GM23248 (cell line): ENCODE measurements at places on chromosomes 6 and 20. TPM values are rescaled to one million over a fixed set of nuclear protein-coding genes. Genes with fewer than 3 reads are reported as not detected.
A peak's percentile ranks its signal among the peaks of the same experiment; 100 is the strongest.

DNA sequence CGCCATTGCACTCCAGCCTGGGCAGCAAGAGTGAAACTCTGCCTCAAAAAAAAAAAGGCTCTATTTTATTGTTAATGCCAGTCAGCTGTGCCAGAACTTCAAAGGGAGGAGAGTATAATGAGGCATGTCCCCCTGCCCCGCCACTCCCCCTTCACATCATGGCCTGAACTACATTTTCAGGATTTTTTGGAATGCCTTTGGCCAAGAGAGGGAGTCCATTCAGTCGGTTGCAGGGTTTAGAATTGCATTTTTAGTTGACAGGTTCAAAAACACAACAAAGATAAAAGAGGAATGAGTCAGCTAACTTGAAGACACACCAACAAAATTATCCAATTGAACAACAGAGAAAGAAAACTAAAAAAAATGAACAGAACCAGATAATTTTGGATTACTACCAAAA lies 59.1 kb downstream of the CEP43 start:
- H3K4me3 ChIP-seq = no peak overlapping the region
- H3K27ac ChIP-seq = no peak overlapping the region
- no peaks in the 10 kb centered on the region for H3K36me3 ChIP-seq
- DNase-seq = no peak

DNA sequence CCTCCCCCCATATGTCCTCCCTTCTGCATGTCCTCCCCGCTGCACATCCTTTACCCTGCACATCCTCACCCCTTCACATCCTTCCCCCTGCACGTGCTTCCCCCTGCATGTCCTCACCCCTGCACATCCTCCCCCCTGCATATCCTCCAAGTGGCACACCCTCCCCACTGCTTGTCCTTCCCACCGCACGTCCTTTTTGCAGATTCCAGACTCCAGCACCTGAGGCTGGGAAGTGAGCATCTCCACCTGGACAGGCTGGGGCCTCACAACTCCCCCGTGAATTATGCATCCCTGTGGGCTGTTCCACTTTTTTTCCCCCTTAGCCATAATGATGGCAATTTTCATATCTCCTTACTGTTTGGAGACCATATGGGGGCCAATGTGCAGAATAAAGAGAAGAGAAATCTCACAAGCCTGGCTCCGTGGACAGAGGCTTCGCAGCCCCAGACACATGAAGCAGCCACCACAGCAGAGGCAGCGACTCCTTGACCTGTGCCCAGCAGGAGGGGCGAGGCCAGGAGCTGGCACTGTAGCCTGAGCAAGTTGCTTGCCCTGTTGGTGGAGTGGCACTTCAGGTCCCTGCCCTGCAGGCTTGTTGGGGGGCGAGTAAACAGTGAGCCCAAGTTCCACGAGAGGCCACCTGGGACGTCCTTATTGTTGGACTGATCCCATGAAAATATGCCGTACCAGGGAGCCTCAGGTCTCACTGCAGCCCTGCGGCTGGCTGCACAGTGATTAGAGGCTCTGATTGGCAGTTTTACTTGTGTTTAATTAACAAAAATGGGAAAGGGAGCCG lies 113.1 kb downstream of the SYNDIG1 start:
- DNase-seq = no peak
- H3K36me3 ChIP-seq = no peaks in the 10 kb centered on the region
- 0 out of 2 replicates have a peak, but pooled peaks cover 3% of the 10 kb centered on the region for H3K4me1 ChIP-seq
- H3K4me3 ChIP-seq = no peak overlapping the region
- no peaks in the 10 kb centered on the region for H3K27me3 ChIP-seq

Gene MYLIP
- 1.7 and 2.0 TPM in 2 replicates for polyA plus RNA-seq

Gene EEF1A2
- polyA plus RNA-seq = not detected in 2 replicates

Gene NEU1
- 27.8 TPM in 2 replicates for polyA plus RNA-seq

DNA sequence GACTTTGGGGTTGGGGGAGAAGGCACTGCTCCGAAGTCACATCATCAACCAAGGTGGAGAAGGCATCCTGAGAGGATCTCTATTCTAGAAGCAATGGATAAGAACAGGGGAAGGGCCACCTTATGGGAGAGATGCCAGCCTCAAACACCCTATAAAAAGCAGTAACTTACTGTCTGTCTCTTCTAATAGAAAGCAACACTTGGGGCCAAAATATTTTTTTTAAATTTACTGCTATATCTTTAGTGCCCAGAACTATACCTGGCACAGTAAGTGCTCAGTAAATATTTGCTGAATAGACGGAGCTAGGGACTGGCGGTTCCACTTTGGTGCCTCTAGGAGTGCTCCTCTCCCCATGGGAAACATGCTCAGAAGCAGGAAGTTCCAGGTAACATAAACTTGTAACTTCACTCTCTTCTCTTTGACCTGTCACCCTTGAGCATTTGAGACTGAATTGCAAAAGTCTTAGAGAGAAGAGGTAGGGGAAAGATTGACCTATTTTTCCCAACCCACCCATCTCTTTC lies 807 bp upstream of the OTOR start:
- no peak overlapping the region for H3K27ac ChIP-seq
- H3K36me3 ChIP-seq = no peaks in the 10 kb centered on the region
- no peaks in the 10 kb centered on the region for H3K4me1 ChIP-seq

- H3K27ac ChIP-seq = no peak overlapping the region
- H3K4me3 ChIP-seq = no peak overlapping the region
These were observed 1.8 kb downstream of the EPHA7 start for GRCh38 chr6:93417421-93418013.

DNA sequence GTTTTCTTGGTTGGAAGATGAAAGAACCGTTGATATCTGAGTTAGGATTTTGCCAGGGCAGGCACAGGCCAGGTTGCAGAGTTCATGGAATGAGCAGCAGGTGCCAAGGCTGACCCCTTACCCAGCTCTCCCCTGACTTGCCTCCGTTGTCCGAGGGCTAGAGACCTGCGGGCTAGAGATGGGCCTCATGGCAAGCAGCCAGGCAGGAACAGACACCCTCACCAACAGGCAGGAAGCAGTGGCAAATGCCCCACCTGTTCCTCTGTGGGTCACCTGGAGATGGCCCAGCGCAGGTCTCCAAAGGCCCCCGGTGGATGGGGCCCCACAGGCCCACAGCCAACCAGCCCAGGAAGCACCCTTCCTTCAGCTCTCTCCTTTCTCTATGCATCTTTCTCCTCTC lies 186.7 kb upstream of the PMEPA1 start:
- H3K27me3 ChIP-seq = peaks cover 10% of the 10 kb centered on the region
- no peak for DNase-seq
- no peaks in the 10 kb centered on the region for H3K36me3 ChIP-seq
- no peak overlapping the region for H3K4me3 ChIP-seq
- no peak overlapping the region for H3K27ac ChIP-seq
- no peaks in the 10 kb centered on the region for H3K4me1 ChIP-seq

DNA sequence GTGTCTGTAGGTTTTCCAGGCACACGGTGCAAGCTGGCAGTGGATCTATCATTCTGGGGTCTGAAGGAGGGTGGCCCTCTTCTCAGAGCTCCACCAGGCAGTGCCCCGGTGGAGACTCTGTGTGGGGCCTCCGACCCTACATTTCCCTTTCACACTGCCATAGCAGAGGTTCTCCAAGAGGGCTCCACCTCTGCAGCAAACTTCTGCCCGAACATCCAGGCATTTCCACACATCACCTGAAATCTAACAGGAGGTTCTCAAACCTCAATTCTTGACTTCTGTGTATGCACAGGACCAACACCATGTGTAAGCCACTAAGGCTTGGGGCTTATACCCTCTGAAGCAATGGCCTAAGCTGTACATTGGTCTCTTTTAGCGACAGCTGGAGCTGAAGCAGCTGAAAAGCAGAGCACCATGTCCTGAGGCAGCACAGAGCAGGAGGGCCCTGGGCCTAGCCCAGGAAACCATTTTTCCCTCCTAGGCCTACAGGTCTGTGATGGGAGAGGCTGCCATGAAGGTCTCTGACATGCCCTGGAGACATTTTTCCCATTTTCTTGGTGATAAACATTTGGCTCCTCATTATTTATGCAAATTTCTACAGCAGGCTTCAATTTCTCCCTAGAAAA lies 253.3 kb downstream of the ERMARD start:
- H3K27me3 ChIP-seq = no peaks in the 10 kb centered on the region; the same call in 1 of the 2 replicates
- no peaks in the 10 kb centered on the region for H3K36me3 ChIP-seq
- no peak overlapping the region for H3K27ac ChIP-seq
- DNase-seq = no peak
- H3K4me3 ChIP-seq = no peak overlapping the region

GRCh38 chr6:142714951-142715785 lies 229.8 kb downstream of the HIVEP2 start:
- H3K4me1 ChIP-seq = no peaks in the 10 kb centered on the region; the same call in 1 of the 2 replicates
- H3K27ac ChIP-seq = no peak overlapping the region
- DNase-seq = no peak

- H3K27me3 ChIP-seq = no peaks in the 10 kb centered on the region
- H3K4me1 ChIP-seq = no peaks in the 10 kb centered on the region
- DNase-seq = no peak
- H3K36me3 ChIP-seq = no peaks in the 10 kb centered on the region
These were observed 82.2 kb upstream of the GMDS start for GRCh38 chr6:2327591-2327990.

DNA sequence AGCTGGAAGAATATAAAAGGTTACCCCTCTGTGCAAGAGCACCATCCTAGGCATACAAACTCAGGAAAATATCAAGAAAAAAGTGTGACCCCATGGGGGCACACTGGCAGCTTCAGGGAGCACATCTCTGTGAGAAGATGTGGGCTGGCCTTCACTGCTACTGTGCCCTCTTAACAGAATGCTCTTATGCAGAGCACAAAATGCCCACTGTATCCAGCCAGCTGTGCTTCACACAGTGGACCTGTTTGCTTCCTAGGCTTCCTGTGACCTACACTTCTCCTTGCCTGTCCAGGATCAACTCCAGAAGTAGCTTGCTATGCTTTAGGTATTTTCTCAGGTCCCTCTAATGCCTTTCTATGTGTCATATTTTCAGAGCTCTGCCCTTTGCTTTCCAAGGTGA lies 380.2 kb upstream of the MMS22L start:
- no peak overlapping the region for H3K4me3 ChIP-seq
- no peaks in the 10 kb centered on the region for H3K27me3 ChIP-seq
- H3K36me3 ChIP-seq = no peaks in the 10 kb centered on the region
- H3K4me1 ChIP-seq = no peaks in the 10 kb centered on the region

- peaks cover 5% of the 10 kb centered on the region for H3K4me1 ChIP-seq
- DNase-seq = no peak
- H3K36me3 ChIP-seq = no peaks in the 10 kb centered on the region
- no peak overlapping the region for H3K27ac ChIP-seq
- H3K27me3 ChIP-seq = no peaks in the 10 kb centered on the region
These were observed 2.3 kb upstream of the OCSTAMP start for GRCh38 chr20:46552460-46553420.

GRCh38 chr6:129684903-129685661 lies 24.9 kb downstream of the ARHGAP18 start:
- H3K27me3 ChIP-seq = no peaks in the 10 kb centered on the region
- H3K27ac ChIP-seq = peak overlapping the region; percentile 83
- no peak for DNase-seq
- H3K4me3 ChIP-seq = no peak overlapping the region

- H3K27ac ChIP-seq = no peak overlapping the region
- H3K27me3 ChIP-seq = no peaks in the 10 kb centered on the region
- H3K4me1 ChIP-seq = 0 out of 2 replicates have a peak, but pooled peaks cover 3% of the 10 kb centered on the region
- H3K4me3 ChIP-seq = no peak overlapping the region
- no peak for DNase-seq
These were observed 455.2 kb downstream of the PLCB1 start for GRCh38 chr20:8587251-8587650.
